ENCODE measurements at places on chromosomes 3 and 15.
A peak's percentile ranks its signal among the peaks of the same experiment; 100 is the strongest.

DNA sequence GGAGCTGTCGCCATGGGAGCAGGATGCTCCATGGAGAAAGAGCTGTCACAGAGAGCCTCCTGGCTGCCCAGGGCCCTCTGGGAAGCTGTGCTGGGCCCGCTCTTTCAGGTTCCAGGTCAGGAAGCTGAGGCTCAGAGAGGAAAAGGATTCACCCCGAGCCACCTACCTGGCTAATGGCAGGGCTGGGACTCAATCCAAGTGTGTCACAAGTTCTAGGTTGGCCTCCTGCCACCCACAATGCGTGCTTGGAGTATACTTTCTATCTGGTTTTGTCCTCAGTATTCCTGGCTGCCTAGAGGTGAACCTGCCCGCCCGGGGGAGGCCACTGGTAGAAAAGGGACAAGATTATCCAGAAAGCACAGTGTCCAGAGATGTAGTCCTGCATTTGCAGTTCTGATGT, 23.6 kb downstream of the FAH start:
- DNase-seq: no peak

GRCh38 chr3:4350789-4351163, 47.6 kb downstream of the SETMAR start:
- peak; percentile 60 for DNase-seq

DNA sequence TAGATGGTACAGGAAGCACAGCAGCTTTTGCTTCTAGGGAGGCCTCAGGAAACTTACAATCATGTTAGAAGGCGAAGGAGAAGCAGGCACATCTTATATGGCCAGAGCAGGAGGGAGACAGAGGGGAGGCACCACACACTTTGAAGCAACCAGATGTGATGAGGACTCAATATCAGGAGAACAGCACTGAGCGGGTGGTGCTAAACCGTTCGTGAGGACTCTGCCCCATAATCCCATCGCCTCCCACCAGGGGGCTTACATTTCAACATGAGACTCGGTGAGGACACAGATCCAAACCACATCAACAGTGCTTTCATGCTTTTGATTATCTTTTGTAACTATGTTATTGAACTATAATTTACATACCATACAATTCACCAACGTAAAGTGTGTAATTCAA, 7.6 kb upstream of the TMEM44 start:
- peak; percentile 61 for DNase-seq

DNA sequence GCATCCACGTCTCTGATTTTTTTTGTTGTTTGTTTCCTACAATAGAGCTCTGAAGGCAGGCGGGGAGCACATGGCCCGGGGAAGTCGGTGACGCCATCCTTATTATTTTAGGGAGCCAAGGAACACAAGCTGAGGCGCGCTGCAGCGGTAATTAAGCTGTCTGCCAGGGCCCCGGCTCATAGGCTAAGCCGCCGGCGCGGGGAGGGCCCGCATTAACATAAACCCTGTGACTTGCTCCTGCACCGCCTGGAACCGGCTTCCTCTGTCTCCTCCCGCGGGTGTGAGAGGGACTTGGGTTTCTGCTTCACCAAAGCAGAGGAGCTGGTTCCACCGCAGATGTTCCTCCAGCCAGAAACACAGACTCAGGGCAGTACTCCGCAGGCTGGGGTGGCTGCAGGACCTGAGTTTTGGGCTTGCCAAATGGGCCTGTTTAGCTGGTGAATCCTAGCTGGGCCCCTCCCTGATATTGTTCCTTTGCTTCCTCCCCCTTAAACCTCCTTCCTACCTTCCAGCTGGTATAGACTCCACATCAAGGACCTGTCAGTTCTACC, 25.3 kb downstream of the ANP32A start:
- peak; percentile 85 for DNase-seq

DNA sequence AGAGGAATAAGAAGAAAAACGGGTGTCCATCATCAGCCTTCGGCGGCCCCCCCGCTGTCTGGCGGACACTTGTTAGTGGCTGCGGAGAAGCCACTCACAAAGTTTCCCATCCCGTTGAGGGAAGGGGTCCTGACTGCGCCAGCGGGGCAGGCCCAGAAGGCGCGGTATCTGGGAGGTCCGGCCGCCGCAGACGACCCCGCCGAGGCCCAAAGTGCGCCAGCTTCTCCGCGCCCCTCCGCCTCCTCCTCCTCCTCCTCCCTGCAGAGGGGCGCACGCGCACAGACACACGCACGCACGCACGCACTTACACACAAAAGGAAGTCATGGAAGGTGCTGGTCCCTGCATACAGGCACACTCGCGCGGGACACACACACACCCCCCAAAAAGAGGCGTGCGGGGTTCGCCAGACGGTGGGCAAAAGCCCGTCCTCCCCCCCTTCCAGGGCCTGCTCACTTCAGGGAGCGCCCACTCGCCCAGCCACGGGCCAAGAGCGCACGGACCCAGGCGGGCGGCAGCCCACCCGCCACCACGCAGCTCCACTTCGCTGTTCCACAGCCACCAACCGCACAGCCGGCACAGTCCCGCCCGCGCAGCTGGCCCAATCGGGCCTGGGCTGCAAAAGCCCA, 18.0 kb downstream of the ZNF148 start:
- DNase-seq: peak; percentile 74

DNA sequence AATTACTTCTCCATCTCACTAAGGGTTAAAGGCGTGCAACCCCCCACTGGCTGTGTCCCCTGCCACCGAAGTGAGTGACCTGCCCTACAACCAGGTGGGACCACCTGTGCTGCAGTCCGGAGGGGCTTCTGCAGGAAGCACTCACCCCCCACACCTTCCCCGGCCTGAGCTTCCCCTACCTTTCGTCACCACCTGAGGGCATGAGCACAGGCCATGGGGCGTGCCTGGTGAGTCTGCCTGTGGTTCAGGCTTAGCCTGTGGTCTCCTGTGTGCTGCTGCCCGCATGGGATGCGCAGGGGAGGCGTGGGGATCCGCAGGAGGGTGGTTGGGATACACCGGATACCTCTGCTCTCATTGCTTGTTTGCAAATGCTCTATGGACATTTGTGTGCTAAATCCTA, 46.0 kb downstream of the KLHL25 start:
- DNase-seq: no peak

GRCh38 chr15:92163641-92164040, 230.0 kb upstream of the ST8SIA2 start:
- DNase-seq: no peak

Data from activated CD8-positive, alpha-beta T cell treated with anti-CD3 and anti-CD28 coated beads for 36 hours (primary cell).